ENCODE measurements at places on chromosomes 12 and 14.
A peak's percentile ranks its signal among the peaks of the same experiment; 100 is the strongest.

DNA sequence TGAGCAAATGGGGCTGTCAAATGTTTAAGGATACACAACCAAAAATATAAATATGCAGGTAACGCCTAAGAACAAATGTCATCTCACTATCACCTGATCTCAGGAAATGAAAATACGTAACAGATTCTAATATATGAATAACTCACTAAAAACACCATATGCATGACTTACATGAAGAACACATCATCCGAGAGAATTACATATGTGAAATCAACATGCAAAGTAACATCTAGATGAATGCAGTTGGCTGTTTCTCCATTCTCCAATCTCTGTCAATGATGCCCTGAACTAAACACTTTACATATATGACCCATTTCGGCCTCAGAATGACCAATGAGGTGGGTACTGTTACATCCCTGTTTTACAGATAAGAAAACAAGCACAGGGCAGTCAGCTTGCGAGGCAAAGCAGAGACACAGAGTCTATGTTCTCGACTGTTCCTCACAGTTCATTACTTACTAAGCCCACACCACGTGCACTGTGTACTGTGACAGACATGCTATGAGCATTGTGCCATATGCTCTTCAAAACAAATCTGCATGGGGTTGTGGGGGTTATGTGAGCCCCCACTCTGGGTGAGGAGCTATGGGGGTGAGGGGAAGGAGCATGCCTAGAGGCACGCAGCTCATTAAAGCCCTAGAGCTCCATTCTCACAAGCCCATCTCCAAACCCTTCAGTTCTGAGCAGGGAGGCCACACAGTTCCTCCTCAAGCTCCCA lies 42.6 kb downstream of the ZFYVE21 start:
- no peak for DNase-seq

GRCh38 chr14:35418093-35418492 lies 13.5 kb upstream of the NFKBIA start:
- no peak for DNase-seq

GRCh38 chr12:95830335-95831089 lies 28.2 kb upstream of the SNRPF start:
- DNase-seq = no peak

GRCh38 chr14:89343356-89343755 lies 73.7 kb downstream of the FOXN3 start:
- DNase-seq = no peak

GRCh38 chr14:23910101-23910875 lies 43.3 kb upstream of the DHRS4 start:
- DNase-seq = peak; percentile 59

DNA sequence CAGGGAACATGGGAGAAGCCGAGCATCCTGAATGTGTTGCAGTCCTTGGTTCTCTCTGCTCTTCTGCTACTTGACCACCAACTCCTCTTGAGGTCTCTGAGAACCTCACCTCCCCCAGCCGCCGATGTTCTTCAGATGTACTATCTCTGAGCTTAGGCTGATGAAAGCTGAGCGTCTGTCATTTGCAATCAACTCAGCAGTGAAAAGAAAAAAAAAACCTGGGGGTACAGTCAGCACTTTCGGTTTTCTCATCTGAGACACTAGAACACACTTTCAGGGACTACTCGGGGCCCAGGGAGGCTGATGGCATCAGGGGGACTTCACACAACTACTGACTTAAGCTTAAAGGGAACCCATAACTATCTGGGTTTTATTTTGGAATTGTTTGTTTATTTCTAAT lies 9.6 kb upstream of the FLVCR2 start:
- no peak for DNase-seq

DNA sequence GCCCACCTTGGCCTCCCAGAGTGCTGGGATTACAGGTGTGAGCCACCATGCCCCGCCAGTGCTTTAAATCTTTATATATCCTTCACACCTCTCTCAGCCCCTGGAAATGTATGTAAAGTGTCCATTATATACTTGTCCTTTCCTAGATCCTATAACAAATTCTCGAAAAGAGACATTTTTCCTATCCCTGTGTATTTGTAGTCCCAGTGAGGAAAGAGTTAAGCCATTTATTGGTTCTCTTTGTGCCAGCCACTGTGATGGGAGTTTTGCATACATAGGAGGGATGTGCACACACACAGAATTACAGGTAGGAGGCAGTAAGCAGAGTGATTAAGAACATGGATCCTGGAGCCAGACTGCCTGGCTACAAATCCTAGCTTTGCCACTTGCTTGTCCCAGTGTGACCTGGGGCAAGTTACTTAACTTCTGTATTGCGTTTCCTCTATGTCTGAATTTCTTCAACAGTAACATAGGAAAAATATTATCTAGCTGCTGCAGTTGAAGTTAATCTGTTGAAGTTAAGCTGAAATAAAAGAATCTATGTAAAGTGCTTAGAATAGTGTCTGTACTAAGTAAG lies 2.1 kb upstream of the RABGGTA start:
- no peak for DNase-seq

- peak; percentile 91 for DNase-seq
Measured at GRCh38 chr12:26334621-26335124, 139.3 kb downstream of the SSPN start.
